ENCODE measurements at places on chromosomes 5 and 9.

GRCh38 chr9:125460883-125461635, 199.4 kb downstream of the GAPVD1 start:
- no peak for DNase-seq

DNA sequence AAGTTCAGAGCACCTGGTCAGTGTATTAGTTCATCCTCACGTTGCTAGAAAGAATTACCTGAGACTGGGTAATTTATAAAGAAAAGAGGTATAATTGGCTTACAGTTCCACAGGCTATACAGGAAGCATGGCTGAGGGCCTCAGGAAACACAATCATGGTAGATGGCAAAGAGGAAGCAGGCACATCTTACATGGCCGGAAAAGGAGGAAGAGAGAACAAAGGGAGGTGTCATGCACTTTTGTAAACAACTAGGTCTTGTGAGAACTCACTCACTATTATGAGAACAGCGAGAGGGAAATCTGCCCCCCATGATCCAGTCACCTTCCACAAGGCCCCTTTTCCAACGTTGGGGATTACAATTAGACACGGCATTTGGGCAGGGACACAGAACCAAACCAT, 28.8 kb upstream of the CAVIN4 start:
- DNase-seq, result no peak

DNA sequence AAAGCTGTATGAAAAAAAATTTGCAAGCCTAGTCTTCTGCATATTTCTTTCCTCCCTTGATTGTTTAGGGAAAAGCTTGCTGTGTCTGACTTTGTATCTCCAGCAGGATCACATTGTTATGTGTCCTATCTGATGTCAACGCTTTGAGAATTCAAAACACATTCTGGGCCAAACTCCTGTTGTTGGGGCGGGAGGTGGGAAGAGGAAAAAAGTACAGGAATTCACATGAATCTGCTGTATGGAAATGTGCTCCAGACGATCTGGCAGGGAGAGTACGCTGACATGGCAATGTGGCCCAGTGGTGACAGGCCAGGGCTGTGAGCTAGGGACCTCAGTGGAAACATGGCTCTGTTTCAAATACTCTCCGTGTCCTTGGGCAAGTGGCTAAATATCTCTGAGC, 87.4 kb upstream of the GNA14 start:
- DNase-seq, result no peak

GRCh38 chr9:124105266-124105665, 93.7 kb downstream of the LHX2 start:
- DNase-seq, result no peak

- DNase-seq, result peak; percentile 71
These were observed at the start of gene NOTCH1 for GRCh38 chr9:136545965-136546696. Gene NOTCH1, minus strand, starts transcription at chr9:136546048. Its CDS starts 262 bp downstream, at chr9:136545786.

GRCh38 chr9:76827296-76828080, 63.2 kb downstream of the PCA3 start:
- peak; percentile 60 for DNase-seq

GRCh38 chr9:105908069-105908468, 213.7 kb downstream of the TMEM38B start:
- DNase-seq, result no peak

DNA sequence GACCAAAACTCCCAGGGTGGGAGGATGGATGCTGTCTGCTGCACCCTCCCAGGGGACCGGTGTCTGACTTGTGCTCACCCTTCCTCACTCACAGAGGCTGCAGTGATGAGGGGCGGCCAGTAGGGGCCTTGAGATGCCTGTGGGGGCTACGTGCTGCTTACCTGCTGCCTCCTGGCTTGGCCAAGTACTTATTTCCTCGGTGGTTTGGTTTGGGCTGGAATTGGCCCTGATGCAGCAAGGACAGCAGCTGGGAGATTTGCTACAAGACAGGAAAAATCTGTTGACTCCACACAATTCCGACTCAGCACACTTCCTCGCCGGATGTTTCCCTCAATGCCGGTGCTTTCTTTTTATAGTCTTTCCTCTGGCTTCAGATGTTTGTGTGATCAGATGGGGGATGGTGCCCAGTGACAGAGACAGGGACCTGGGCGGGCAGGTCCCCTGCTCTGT, 6.6 kb downstream of the PCDH12 start:
- no peak for DNase-seq

DNA sequence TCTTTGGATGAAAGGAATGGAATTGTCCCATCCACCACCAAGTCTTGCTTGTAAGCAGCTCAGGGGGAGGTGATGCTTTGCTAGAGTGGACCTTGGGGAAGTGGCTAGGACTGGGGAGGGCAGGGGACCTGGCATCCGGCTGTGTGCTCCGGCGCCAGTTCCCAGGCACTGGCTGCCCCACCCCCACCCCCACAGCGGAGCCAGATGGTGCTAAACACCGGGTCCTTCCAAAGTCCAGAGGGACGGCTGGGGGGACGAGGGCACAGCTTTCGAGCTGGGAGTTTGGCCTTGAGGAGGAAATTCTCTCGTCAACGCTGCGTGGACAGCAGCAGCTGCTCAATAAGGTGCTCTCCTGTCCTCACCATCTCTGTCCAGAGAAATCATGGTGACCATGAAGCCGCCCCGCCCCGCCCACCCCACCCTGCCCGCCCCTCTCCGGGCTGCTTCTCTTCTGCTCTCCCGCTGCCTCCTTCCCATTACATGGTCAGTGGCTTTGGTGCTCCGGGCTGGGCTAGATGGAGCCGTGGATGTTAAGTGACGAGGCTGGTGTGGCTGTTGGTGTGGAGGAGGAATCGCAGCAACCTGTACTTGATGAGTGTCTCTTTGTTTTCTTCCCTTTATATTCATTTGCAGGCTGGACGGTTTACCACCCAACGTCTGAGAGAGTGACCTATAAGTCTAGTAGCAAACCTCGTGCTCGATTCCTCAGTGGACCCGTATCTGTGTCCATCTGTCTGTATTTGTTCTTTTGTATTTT, 115.7 kb downstream of the WNK2 start:
- DNase-seq, result no peak

DNA sequence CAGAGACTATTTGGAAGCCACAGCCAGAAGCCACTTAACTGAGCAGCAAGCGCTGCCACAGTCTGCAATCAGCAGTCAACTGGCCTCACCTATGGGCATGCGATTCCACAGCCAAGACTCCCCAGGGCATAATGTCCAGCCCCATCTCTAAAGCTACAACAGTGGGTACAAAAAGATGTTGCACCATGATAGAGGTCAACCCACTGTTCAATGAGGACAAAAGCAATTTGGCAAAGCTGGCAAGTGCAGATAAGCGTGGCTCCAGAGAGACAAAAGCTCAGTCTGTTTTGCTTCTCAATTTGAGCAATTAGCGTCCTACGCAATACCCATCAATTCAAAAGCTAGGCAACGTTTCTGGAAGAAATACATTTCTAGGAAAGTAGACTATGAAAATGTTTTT, 3.2 kb downstream of the TAS2R1 start:
- no peak for DNase-seq

- no peak for DNase-seq
These were observed 21.2 kb upstream of the VCAN start for GRCh38 chr5:83450183-83450966.

- DNase-seq, result no peak
These were observed 215.6 kb upstream of the NREP start for GRCh38 chr5:111972548-111972947.

DNA sequence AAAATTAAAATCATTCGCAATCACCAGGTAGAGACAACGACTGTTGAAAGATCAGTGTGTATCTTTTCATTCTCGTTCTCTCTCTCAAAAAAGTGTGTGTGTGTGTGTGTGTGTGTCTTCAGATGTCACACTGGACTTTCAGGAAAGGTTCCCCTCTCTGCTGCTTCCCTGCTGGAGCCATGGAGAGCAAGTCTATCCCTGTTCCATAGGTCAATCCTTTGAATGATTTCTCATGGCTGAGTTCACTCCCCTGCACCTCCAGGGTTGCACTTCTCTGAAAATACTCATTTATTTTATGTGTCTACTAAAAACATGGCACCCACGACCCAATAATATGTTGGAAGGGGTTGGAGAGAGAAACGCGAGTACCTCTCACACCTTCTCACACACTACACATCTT, 28.2 kb downstream of the IRF1 start:
- no peak for DNase-seq

DNA sequence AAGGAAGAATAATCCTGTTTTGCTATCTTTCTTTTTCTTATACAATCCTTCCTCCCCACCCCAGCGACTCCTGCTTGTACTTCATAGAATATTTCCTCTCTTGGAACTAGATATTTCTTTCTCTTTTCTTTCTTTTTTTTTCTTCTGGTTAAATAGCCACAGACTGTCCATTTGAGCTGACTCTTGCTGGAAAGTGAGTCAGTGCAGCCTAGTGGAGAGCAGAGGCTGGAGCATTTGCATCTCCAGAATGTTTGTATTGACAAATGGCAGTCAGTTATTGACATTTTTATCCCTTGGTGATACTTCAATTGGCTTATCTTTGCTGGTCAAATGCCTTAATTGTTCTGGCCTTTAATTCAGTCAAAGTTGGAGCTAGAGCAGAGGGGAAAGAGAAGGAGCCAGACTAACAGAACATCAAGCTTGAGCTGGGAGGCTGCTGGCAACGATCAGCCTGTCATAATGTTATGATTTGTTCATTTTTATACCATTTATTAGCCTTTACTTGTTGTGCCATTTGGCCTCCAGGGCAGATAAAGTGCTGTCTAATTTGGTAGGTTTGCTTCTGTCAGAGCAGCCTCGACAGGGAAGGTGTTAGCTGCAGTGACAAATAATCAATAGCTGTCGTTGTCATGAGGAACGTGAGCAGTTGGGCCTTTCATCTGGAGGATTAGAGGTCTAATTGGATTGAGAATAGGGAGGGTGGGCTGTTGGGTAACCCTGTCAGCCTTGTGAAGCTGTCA, 69.0 kb downstream of the INVS start:
- DNase-seq, result no peak
